ENCODE measurements at places on chromosomes 16 and 17.

GRCh38 chr16:275786-276232, at the start of gene RGS11:
Gene RGS11 (minus strand): TSS chr16:275944. CDS start chr16:275911, 33 bp downstream.
- DNase-seq: no peak

DNA sequence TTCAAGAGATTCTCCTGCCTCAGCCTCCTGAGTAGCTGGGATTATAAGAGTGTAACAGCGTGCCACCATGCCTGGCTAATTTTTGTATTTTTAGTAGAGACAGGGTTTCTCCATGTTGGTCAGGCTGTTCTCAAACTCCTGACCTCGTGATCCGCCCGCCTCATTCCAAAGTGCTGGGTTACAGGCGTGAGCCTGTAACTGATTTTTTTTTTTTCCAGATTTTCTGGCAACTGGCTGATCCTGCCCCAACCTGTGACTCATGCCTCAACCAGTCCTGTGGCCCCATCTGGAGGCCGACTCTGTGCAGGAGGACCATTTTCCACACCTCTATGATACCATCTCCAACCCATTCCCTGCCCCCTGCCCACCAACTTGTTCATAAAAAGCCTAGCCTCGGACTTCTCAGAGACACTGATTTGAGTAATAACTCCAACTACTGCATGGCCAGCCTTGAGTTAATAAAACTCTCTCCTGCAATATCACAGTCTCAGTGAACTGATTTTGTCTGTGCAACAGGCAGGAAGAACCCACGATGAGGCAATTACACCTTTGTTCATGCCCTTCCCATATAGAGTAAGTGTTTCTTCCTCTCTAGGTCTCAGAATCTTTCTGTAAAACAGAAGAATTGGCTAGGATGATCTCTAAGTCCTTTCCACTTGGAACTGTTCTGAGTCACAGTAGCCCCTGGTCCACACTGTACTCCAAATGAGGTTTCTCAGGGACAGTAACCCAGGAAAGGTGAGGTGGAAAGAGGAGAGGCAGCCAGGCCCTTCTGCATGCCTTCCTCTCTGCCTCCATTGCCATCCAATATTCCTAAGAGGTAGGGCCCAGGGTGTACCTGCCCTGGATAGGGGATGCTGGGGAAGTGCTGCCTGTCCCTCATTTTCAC, 8.8 kb upstream of the CNOT1 start:
- DNase-seq: peak; percentile 61

DNA sequence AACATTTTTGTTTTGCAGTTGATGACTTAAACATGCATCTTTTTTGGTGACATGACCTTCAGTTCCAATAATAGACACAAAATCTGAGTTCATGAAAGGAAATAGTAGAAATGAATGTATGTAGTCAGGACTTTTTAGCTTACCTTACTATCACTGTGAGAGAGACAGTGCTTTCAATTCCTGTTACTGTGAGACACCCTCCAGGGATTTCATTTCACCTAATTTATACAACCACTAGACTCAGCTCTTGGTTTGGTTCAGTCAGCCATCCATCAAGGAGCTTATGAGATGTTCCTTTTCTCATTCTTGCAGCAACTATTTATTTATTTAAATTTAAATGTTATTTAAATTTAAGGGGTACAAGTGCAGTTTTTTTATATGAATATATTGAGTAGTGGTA, 77.9 kb downstream of the MAP2K4 start:
- DNase-seq: no peak

- no peak for DNase-seq
Observed at GRCh38 chr16:17657045-17657444, 186.3 kb upstream of the XYLT1 start.

DNA sequence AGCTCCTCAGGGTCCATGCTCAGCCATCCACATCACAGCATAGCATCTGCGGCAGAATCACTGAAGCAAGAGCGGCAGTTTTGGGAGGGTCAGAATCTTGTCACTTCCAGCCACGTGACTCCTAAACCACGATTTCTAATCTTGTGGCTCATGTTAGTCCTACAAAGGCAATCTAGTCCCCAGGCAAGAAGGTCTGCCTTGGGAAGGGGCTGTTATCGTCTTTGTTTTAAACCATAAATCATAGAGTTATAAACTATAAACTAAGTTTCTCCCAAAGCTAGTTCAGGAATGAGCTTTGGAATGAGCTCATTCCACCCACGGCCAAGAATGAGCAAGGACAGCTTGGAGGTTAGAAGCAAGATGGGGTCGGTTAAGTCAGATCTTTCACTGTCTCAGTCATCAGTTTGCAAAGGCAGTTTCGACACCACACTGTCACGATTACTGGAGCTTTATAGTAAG, 20.8 kb upstream of the DNAH17 start:
- peak; percentile 49 for DNase-seq

DNA sequence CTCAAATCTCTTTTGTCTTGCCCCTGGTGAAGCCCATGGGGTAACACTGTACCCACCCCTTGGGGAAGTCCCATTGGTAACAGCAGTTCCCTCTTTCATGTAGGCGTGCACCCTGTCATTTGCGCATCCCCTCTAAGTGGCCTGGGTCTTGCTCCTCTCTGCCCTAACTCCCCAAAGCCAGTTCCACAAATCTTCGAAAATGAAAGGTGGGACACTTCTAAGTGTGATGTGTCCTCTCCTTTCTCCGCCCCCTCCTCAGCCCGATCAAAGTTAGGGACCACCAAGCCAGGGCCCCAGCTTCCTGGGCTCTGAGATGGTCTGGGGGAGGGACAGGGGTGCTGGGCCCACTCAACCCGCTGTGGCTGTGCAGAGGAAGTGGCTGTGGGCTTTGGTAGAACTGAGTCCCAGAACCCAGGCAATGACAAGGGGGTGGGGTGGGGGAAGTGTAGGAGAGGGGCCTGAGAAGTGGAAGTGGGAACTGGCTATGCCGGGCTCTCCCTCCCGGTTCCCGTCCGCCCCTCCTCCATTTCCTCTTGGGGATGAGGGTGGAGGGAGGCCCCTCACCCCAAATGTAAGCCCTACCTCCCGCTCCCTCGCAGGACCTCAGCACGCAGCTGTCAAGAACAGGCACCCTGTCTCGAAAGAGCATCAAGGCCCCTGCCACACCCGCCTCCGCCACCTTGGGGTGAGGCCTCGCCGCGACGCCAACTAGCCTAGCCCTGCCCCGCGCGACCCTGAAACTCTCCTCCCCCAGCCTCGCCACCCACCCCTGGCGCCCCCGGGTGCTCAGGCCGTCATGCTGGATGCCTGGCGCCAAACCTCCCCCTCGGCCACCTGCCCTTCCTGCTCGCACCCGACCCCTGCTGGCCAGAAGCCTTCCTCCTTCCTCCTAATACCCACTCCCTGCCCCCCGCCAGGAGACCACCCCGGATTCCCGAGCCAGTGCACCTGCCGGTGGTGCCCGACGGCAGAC, 8.7 kb downstream of the ABI3 start:
- no peak for DNase-seq

DNA sequence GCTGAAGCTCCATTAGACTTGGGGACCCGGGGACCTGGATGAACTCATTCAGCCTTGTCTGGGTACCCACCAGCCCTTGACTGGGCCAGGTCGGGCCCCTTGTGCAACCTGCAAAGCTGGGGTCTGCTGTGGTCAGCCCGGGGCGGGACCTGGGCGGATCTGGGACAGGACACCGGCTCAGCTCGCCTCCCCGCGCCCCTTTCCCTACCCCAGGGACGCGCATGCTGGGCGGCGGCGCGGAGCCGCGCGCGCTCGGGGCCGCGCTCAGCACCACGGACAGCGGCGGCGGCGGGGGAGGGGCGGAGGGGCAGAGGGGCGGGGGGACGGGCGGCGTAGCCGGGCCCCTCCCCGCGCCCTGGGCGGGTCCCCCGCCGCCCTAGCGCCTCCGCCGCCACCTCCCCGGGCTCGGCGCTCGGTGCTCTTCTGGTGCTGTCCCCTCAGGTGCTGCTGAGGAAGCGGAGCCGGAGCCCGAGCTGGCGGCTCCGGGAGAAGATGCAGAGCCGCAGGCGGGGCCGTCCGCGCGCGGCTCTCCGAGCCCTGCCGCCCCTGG, 7.4 kb downstream of the ACD start:
- DNase-seq: no peak

DNA sequence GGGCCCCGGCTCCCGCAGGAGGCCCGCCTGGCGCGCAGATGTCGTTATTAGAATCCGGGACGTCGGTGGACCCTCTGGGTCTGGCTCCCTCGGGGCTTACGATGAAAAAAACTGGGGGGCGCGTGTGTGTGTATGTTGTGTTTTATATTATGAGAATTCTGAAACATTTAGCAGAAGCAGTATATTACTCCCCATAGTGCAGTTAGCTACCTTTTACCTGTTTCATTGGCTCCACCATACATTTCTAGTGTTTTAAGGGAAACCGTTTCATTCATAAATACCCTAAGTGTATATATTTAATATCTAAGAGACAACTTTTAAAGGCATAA, 486 bp upstream of the DNAJA2 start:
- DNase-seq: no peak

DNA sequence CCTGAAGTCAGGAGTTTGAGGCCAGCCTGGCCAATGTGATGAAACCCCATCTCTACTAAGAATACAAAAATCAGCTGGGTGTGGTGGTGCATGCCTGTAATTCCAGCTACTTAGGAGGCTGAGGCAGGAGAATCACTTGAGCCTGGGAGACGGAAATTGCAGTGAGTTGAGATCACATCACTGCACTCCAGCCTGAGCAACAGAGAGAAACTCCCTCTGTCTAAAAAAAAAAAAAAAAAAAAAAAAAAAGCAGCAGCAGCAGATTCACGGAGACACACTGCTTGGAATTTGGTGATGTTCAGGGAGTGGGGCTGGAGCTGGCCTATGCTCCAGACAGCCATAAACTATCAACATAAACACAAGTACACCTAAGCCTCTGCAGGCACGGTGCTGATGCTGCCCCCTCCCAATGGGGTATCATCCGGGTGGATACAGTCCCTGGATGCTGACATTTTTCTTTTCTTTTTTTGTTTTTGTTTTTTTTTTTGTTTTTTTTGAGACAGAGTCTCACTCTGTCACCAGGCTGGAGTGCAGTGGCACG, 39.6 kb upstream of the RHOT1 start:
- DNase-seq: peak; percentile 68

DNA sequence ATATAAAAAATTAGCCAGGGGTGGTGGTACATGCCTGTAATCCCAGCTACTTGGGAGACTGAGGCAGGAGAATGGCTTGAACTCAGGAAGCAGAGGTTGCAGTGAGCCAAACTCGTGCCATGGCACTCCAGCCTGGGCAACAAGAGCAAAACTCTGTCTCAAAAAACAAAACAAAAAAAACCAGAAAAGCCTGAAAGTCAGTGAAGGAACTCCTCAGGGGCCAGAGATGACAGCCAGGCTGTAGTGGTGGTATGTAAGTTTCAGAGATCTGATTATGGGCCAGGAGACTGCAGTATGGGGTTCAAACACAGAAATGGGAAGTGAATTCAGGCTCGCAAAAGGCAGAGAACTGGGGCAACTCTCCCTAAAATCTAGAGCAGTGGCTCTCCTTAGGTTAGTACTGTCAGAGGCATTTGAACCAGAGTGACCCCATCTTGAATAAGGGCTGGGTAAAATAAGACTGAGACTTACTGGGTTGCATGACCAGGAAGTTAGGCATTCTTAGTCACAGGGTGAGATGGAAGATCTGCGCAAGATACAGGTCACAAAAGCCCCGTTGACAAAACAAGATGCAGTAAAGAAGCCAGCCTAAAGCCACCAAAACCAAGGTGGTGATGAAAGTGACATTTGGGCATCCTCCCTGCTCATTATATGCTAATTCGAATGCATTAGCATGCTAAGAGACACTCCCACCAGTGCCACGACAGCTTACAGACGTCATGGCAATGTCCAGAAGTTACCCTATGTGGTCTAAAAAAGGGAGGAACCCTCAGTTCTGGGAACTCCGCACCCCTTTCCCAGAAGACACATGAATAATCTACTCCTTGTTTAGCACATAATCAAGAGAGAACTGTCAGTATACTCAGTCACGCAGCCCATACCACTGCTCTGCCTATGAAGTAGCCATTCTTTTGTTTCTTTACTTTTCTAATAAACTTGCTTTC, 120.2 kb upstream of the XYLT1 start:
- DNase-seq: no peak

DNA sequence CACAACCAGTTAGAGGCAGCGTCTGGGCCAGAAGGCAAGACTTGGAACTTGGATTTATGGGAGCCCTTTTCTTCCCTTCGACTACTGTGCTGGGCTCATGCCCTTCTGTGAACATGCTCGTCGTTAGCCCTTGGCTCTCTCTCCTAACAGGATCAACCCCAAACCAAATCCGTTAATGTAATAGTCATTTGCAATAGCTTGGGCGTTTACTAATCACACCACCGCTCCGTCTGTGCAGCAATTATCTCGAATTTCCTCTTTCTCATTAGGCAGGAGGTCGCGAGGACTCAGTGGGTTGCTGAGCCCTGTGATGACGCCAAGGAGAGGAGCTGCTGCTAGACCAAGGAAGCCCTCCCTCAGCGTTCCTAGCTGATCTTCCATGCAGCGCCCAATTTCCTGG, 114.7 kb downstream of the ENGASE start:
- DNase-seq: no peak

GRCh38 chr16:19607616-19608280, 52.2 kb downstream of the VPS35L start:
- peak; percentile 62 for DNase-seq

GRCh38 chr17:17474341-17474740, 2.5 kb upstream of the MED9 start:
- DNase-seq: no peak

DNA sequence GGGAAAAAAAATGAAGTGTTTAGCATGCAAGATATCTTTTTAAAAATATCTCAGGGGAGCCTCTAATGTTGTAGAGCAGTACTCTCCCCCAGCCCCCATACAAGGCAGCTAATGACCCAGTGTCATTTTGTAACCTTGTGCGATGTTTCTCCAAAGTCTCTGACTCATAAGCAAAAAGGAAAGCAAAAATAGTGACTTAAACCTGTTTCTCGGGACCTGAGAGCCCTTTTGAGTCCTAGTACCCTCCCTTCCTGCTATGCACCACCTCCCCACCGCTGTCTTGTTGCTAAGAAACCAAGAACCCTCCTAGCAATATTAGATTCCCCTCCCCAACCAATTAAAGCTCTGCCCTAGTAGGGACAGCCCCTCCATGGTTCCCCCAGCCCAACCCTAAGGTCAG, 2.8 kb downstream of the MYCBPAP start:
- DNase-seq: no peak

GRCh38 chr17:2928294-2928890, 132.2 kb downstream of the RAP1GAP2 start:
- DNase-seq: no peak

GRCh38 chr17:7435676-7436555, 681 bp downstream of the TMEM102 start:
- no peak for DNase-seq

GRCh38 chr16:28522792-28523191, 16.0 kb downstream of the NUPR1 start:
- DNase-seq: no peak
